ENCODE measurements at places on chromosomes 5 and 9.

DNA sequence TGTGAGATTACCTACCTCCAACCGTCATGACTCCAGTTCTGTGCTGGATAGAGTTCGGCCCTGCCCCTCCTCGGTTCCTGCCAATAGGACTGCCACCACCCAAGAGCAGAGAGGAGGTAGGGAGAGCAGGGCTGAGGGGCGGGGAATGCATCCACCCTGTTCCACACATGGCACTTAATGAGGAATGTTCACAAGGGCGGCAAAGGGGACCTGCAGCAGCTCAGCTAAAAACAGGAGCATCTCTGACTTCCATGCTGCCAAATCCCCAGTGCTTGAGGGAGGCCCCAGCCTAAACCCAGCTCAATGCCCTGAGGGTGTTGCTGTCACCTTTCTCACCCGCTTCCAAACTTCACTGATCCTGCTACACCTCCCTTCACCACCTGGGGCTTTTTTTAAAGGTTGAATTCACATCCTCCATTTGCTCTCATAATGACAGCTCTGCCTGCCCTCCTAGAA, 7.8 kb upstream of the DELE1 start:
- no peak for DNase-seq

- DNase-seq: no peak
Measured at GRCh38 chr5:60492958-60493357, 207.0 kb downstream of the DEPDC1B start.

DNA sequence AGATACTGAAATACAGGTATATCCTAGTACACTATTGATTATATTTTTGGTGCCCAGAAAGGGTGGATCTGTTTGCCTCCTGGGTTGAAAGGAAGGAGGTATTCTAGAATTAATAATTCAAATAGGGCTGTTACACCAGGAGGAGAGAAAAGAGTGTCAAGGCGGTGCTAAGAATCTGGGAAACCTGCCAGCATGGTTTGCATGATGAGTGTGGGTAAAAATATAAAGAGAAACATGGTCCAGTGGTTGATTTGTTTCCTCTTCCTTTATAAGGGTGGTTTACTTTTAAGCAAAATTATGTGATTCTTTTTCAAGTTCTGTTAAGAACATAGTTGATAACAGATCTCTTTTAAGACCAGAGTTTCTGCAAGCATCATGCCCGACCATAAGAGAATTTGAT, 69.4 kb upstream of the NFIB start:
- DNase-seq: no peak

DNA sequence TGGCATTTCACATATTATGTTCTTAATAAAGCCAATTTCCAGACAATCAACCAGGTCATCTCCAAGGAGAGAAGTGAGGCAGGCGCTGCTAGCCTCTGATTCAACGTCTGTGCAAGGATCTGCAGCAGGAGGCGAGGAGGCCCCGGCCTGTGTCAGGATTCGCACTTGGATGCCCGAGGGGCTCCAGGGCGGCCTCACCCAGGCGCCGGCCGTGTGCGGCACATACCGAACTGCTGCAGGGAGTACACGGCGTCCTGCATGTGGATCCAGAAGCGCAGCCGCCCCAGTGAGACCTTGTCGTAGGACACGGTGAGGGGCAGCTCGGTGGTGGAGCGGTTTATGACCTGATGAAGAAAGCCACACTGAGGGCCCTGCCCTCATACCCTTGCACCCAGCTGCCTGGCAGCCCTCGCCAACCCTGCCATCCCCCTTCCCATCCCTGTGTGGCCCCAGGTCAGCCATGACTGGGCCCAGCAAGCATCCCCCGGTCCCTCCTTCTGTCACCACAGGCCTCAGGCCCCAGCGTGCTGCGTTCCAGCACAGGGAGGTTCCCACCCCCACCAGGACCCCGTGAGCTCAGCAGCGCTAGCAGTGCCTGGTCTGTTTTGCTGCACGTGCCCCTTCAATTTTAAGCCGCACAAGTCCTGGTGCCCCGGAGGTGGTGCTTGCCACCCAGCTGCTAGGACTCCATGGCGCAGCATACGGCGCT, 9.9 kb downstream of the CLPTM1L start:
- no peak for DNase-seq

- no peak for DNase-seq
Measured at GRCh38 chr9:114925672-114926071, 4.7 kb downstream of the TNFSF8 start.

DNA sequence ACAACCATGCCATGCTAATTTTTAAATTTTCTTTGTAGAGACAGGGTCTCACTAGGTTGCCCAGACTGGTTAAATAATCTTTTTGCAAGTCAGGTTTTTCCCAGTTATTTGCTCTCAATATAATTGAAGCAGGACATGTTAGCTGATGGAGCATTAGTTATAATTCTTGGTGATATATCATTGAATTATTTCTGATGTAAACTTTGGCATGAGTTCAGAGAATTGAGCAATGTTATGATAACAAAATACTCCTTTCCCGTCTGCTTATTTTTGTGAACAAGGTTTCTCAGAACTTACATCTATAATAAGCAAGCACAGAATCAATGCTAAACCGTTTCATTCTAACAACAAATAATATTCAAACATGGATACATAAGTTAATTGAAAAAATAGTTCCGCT, 37.8 kb downstream of the BHMT start:
- DNase-seq: no peak

DNA sequence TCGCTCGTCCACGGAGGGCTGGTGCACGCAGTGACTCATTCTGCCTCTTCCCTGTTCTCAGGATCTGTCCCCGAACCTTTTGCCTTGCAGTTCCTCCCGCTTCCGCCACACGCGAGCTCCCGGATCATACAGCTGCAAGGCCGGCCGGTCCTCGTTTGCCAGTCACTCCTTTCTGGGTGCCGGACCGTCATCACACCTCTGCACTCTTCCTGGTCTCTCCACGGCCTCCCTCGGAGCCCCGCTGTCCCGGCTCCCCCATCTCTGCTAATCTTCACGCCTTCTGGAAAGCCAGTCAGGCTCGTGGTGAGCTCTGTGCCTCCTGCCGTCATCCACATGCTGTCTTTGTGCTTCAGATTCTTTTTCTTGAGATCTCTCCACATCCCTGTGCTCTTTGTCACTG, 91.8 kb downstream of the STX17 start:
- no peak for DNase-seq

DNA sequence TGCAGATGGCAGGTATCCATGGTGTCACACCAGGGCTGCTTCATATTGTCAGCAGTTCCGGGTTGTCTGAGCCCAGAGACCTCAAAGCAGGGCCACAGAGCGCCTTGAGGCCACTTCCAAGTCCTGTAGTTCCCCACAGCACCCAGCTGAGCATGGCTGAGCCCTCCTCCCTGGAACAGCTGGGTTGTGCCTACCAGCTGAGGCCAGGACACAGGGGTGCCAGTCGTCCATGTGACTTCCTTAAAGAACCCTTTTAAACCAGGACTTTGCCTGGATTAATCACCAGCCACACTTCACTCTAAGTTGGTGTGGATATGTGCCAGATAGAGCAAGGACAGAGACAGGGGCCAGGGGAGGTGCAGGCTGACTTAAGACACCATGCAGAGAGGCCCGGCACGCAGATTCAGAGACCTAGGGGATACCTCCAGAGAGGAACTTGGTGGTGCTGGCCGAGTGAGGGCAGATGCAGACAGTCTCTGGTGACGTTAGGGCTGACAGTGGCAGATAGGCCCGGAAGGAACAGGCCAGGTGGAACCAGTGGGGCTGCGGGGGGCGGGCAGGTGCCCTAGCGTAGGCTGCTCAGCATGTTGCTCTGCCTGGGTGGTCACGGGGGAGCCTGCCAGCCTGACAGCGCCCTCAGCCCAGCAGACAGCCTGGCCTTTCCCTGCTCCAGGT, 142.7 kb downstream of the CACNA1B start:
- no peak for DNase-seq

GRCh38 chr9:26744191-26744965, 148.2 kb downstream of the CAAP1 start:
- no peak for DNase-seq

DNA sequence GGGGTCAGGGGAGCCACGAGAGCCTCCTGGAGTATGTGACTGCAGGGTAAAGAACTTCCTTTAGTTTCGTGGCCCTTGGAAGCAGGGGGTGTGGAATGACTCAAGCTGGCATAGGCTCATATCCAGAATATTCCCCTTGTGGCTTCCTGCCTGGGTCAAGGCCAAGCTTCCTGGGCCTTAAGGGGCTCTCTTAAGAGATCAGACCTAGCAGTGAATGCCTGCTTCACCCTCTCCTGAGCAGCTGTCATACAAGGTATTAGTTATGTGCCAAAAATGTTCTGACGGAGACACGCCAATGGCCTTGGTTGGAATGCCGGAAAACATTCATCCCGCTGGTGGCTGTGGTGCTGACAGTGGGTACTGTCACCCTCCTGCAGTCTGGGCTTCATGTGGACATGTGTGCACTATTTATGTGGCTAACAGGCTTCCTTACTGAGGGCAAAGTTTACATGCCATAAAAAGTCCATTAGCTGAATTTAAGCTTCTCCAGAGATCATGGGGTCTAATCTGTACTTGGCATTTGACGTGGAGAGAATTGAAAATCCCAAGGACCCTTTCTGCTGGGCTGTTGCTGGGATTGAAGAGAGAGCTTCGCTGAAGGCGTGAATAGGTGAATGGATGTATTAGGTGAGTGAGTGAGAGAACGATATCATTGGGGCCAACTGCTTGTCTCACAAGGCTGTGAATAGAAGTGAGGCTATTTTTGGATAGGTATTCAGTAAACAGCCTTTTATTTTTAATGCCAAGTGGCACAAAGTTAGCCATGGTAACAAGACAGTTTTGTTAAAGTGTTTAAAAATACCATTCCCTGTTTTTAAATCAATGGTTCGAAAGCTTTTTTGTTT, 156.8 kb downstream of the MACROH2A1 start:
- DNase-seq: no peak

- no peak for DNase-seq
Measured at GRCh38 chr5:71907001-71907588, 188.0 kb downstream of the CARTPT start.

DNA sequence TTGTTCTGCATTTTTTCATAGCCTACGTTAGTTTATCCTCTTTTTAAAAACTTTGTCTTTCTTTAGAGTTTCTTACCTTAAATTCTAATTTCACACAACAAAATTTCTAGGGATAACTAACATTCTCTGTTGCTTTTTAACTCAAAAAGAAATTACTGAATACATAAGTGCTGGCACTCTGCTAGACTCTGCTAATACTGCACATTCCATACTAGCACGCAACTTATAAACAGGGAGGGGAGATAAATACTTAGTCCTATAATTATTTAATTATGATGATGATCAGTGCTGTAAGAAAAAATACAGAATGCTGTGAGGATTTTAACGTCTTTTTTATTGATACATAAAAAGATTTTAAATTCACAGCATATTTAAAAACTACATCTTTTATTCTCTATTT, 25.1 kb downstream of the RNF145 start:
- DNase-seq: no peak
